ENCODE measurements at places on chromosomes 6 and 20. TPM values are rescaled to one million over a fixed set of nuclear protein-coding genes. Genes with fewer than 3 reads are reported as not detected.

The FBXO30 gene
- 5.5 TPM for total RNA-seq

The PRPH2 gene
- 0.40 TPM for total RNA-seq

The CLPSL1 gene
- total RNA-seq = not detected

The SYCP2 gene
- 1.2 TPM for total RNA-seq

The GSS gene
- total RNA-seq = 72.5 TPM

The GCNT2 gene
- 20.3 TPM for total RNA-seq

The MAK gene
- 0.06 TPM for total RNA-seq

The FAM83C gene
- total RNA-seq = not detected

The GLP1R gene
- total RNA-seq = not detected

The NNAT gene
- not detected for total RNA-seq

The HLA-DRB5 gene
- 15.6 TPM for total RNA-seq

The PSORS1C2 gene
- total RNA-seq = not detected

The ARHGAP18 gene
- total RNA-seq = 19.9 TPM

The TSBP1 gene
- total RNA-seq = not detected

The FOXS1 gene
- total RNA-seq = 0.45 TPM

The THBD gene
- 4.5 TPM for total RNA-seq

The HLA-DRA gene
- total RNA-seq = 29.3 TPM

The SNX21 gene
- 15.8 TPM for total RNA-seq

The ATRN gene
- total RNA-seq = 22.6 TPM

The MYLK4 gene
- 0.55 TPM for total RNA-seq

The IRAK1BP1 gene
- 3.0 TPM for total RNA-seq

The POU3F2 gene
- not detected for total RNA-seq

The ESR1 gene
- total RNA-seq = 0.18 TPM

The CAGE1 gene
- not detected for total RNA-seq

The CDSN gene
- not detected for total RNA-seq

The HLA-DRB1 gene
- total RNA-seq = 34.7 TPM

The SH3BGRL2 gene
- total RNA-seq = 157 TPM

The NKAIN4 gene
- total RNA-seq = 0.27 TPM

Measured in left colon (tissue), 2 donors.